ENCODE measurements at places on chromosomes 3 and 15. TPM values are rescaled to one million over a fixed set of nuclear protein-coding genes. Genes with fewer than 3 reads are reported as not detected.

GRCh38 chr3:146152834-146153233 lies 8.2 kb downstream of the PLOD2 start:
- DNase-seq: no peak

GRCh38 chr3:111582120-111582474 lies 13.0 kb downstream of the ZBED2 start:
- no peak for DNase-seq

- DNase-seq: peak; percentile 1
These were observed 21.3 kb upstream of the TMEM108 start for GRCh38 chr3:133016838-133017309.

CACNA2D3 gene
- 11.2 TPM for total RNA-seq
